ENCODE measurements at places on chromosomes 6 and 20. TPM values are rescaled to one million over a fixed set of nuclear protein-coding genes. Genes with fewer than 3 reads are reported as not detected.

- no peak for DNase-seq
Measured at GRCh38 chr6:155186052-155186658, 77.7 kb upstream of the CLDN20 start.

NPBWR2 gene
- total RNA-seq = 0.41 TPM

- no peak for DNase-seq
Measured at GRCh38 chr6:52636830-52637229, 34.1 kb upstream of the TMEM14A start.

DNA sequence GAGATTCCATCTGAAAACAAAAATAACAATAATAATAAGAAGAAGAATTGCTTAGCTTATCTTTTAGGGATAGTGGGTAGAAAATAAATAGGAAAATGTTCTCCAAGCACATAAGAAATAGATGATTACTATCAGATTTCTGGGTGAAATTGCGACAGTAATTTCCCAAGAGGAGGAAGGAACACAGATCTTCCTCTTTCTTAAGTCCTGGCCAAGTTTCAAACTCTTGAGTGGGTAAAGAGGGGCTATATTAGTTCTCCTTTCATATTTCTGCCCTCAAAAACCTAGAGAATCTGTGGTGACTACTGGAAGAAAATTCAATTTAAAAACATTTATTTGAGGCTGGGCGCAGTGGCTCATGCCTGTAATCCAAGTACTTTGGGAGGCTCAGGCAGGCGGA is 63.7 kb downstream of the PHACTR2 start:
- DNase-seq = no peak

DNA sequence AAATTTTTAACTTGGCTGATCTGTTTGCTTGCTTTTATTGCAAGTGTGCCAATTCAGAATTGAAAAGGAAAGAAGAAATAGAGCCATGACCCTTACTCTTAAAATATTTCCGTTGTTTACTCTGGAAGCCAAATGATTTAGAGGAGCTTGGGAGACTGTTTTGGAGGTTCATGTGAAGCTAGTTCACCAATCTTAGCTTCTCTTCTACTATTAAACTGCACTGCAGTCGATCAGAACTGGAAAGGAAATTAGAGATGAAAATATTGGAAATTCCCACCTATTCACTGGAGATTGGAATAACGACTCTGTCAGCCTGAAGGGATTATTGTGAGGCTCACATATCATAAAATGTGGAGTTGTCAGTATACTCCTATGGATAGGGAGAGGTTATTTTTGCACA is 81.8 kb downstream of the MLIP start:
- no peak for DNase-seq

Data from frontal cortex (tissue), 4 donors.